ENCODE measurements at places on chromosomes 12 and 14. TPM values are rescaled to one million over a fixed set of nuclear protein-coding genes. Genes with fewer than 3 reads are reported as not detected.
A peak's percentile ranks its signal among the peaks of the same experiment; 100 is the strongest.

- DNase-seq: peak; percentile 57
Observed at GRCh38 chr12:121334513-121335343, 17.5 kb downstream of the ANAPC5 start.

FBLN5 gene
- 166 TPM for polyA plus RNA-seq

DNA sequence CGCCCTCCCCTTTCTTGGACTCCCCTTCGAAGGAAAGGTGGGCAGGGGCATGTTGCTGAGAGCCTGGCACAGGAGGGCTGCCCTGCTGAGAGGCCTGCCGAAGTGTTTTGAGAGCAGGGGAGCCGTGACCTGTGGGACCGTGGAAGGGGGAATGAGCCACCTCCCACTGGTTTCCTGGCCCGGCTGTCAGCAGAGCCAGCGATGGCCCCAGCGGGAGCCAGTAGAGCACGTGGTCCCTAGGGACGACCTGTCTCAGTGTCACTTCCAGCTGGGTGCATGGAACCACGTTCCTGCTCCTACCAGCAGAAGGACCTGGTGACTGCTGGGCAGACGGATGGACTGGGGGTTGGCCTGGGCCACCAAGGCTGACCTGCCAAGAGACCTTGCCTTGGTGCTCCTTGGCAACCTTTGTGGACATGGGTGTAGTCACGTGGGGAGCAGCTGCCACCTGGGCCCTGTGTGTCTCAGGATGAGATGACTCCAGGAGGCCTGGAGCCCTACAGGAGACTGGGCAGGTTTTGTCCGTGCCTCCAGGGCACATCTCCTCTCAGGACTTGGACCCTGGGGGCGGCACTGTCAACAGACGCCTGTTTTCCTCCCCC, 34.6 kb downstream of the BEGAIN start:
- DNase-seq: no peak

GRCh38 chr12:126454581-126454980, 1389.3 kb downstream of the AACS start:
- DNase-seq: no peak

DNA sequence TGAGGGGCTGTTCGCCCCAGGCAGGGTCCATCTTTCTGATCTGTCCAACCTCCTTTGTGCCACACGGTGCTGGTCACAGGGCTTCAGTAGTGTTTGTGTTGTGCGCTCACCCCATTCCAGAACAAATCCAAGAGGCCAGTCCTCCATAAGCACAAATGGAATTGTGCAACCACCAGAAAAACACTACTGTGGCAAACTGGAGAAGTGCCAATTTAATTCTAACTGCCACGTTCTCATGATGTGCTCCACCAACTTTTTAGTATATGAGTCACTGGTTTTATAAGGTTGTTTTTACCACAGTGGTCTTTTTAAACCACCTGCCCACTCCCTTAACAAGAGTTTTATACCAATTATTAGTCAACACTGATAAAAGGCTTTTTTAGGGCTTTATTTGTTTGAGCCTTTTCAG, 380.2 kb downstream of the NAV3 start:
- peak; percentile 34 for DNase-seq

DNA sequence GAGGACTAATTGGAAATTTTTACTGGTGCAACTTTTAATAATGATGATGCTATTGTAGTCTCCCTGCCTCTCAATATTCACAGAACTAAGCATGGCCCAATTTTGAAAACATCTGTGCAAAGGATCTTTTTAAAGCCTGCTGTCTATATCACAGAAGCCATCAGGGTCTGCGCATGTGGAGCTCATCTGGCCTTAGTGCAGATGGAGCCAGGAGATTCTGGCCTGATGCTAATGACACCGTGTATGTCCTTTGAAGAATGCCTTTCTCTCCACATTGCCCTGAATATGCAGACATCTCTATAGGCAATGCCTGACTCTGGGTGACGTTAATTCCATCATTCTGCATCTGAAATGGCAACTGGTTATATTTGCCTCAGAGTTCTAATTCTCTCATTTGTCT, 1205.9 kb downstream of the AACS start:
- DNase-seq: no peak

SIX1 gene
- 8.4 TPM for polyA plus RNA-seq

Data from renal pelvis (tissue), 12 donors.